ENCODE measurements at places on chromosomes 2 and 18. TPM values are rescaled to one million over a fixed set of nuclear protein-coding genes. Genes with fewer than 3 reads are reported as not detected.

Gene CCDC148
- 0.51 TPM for total RNA-seq

Gene DSC3
- total RNA-seq: 1.8 TPM

Gene ARHGAP28
- total RNA-seq: 0.09 TPM

Gene RFX8
- not detected for total RNA-seq

Gene STK11IP
- total RNA-seq: 19.5 TPM

Gene DLGAP1
- total RNA-seq: 0.09 TPM

Gene ACTR1B
- total RNA-seq: 38.5 TPM

Gene KCNG3
- total RNA-seq: 1.3 TPM

Gene TLX2
- 0.30 TPM for total RNA-seq

Gene SELENOI
- 20.3 TPM for total RNA-seq

Gene LIMS4
- 0.59 TPM for total RNA-seq

Gene GPR45
- not detected for total RNA-seq

Gene TUBA4B
- total RNA-seq: 0.26 TPM

Gene POTEC
- total RNA-seq: not detected

Gene UGT1A1
- 0.88 TPM for total RNA-seq

Gene SERPINB12
- not detected for total RNA-seq

Gene GRHL1
- 1.7 TPM for total RNA-seq

Gene DPP4
- 0.44 TPM for total RNA-seq

Gene ZNF638
- total RNA-seq: 72.2 TPM

Gene LIPG
- 0.10 TPM for total RNA-seq

Gene RASGRP3
- total RNA-seq: 1.6 TPM

Gene MALL
- 158 TPM for total RNA-seq
